IgD-negative memory B cell (primary cell): ENCODE measurements at places on chromosomes 1 and 21. TPM values are rescaled to one million over a fixed set of nuclear protein-coding genes. Genes with fewer than 3 reads are reported as not detected.

The ACOT11 gene
- 0.41 TPM for polyA plus RNA-seq

The GJB5 gene
- not detected for polyA plus RNA-seq

The OR2G6 gene
- polyA plus RNA-seq, result not detected

The DMBX1 gene
- polyA plus RNA-seq, result not detected

The GPR161 gene
- polyA plus RNA-seq, result not detected

The ADAM30 gene
- not detected for polyA plus RNA-seq

The FAM72C gene
- polyA plus RNA-seq, result not detected

The GLIS1 gene
- not detected for polyA plus RNA-seq

The TMEM52 gene
- polyA plus RNA-seq, result not detected

The ENAH gene
- 0.04 TPM for polyA plus RNA-seq

The CLDN17 gene
- not detected for polyA plus RNA-seq

The CHI3L1 gene
- polyA plus RNA-seq, result not detected

The NPHS2 gene
- not detected for polyA plus RNA-seq

The PCP4L1 gene
- not detected for polyA plus RNA-seq

The CASQ1 gene
- not detected for polyA plus RNA-seq

The PERM1 gene
- polyA plus RNA-seq, result not detected

The PODN gene
- polyA plus RNA-seq, result not detected

The FLG gene
- not detected for polyA plus RNA-seq

The RXRG gene
- not detected for polyA plus RNA-seq

The SEC16B gene
- polyA plus RNA-seq, result not detected

The FCRLA gene
- 445 TPM for polyA plus RNA-seq

The KRTAP10-10 gene
- polyA plus RNA-seq, result not detected

The CYP4A11 gene
- polyA plus RNA-seq, result not detected

The ARHGAP30 gene
- polyA plus RNA-seq, result 138 TPM

The CD1D gene
- 20.5 TPM for polyA plus RNA-seq

The SIM2 gene
- not detected for polyA plus RNA-seq

The TSSK3 gene
- not detected for polyA plus RNA-seq

The HOOK1 gene
- 5.7 TPM for polyA plus RNA-seq
